ENCODE measurements at places on chromosomes 12 and 14. TPM values are rescaled to one million over a fixed set of nuclear protein-coding genes. Genes with fewer than 3 reads are reported as not detected.

The LRP1-AS gene
- total RNA-seq: not detected

GRCh38 chr12:116278279-116278626, 760 bp upstream of the MED13L start:
- no peaks in the 10 kb centered on the region for H3K27me3 ChIP-seq
- DNase-seq: no peak
- peak overlapping the region; percentile 70 for H3K27ac ChIP-seq

GRCh38 chr14:91342206-91342760, 75.3 kb downstream of the CCDC88C start:
- no peaks in the 10 kb centered on the region for H3K36me3 ChIP-seq
- no peaks in the 10 kb centered on the region for H3K4me1 ChIP-seq
- DNase-seq: no peak
- H3K27me3 ChIP-seq: no peaks in the 10 kb centered on the region

The KIF5A gene
- total RNA-seq: 0.43 TPM

DNA sequence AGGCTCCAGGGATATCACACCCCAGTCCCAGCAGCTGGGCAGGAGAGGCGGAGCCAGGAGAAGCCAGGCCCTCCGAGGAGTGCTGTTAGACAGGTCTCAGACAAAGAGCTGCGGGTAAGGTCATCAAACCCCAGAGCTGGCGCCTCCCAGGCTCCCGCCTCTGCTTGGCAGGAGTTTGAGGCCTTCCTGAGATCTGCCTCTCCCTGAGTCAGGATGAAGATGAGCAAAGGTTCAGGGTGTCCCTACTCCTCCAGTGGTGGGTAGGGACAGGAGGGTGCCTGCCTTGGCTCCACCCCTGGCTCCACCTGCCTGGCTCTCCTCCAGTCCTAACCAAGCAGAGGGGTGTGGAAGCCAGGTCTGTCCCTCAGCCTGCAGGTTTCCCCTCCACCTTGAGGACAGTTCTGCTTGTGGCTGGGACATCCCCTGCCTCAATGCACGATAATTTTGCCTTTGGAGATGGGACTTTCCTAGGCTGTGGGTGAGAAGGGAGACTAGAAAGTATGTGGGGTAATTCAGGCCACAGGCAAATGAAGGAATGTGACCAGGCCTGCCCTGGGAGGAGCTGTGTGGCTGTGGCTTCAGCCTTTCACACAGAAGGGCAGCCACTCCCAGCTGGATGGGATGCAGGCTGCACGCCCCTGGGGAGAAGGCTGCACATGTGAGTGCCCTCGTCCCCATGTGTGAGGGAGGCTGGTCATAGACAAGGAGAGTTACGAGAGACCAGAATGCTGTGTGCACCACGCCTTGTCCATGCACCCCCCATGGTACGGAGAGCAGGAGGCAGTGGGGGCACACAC, 2.2 kb downstream of the PLEKHG6 start:
- H3K27me3 ChIP-seq: no peaks in the 10 kb centered on the region
- no peak for DNase-seq
- H3K4me1 ChIP-seq: peaks cover 23% of the 10 kb centered on the region
- no peak overlapping the region for H3K4me3 ChIP-seq
- peak overlapping the region; percentile 66 for H3K27ac ChIP-seq
- no peaks in the 10 kb centered on the region for H3K36me3 ChIP-seq

DNA sequence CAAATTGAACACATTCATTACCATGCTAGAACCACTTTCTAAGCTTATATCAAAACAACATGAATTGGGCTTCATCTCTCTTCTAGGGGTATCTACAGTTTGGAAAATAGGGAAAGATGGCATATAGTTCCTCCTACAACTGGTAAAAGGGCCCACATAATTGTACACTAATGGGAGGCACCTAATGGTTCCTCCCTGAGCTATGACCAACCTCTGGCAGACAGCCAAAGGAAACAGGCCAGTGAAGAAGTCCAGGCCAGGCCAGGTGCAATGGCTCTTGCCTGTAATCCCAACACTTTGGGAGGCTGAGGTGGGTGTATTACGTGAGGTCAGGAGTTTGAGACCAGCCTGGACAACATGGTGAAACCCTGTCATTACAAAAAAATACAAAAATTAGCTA, 23.2 kb upstream of the APOF start:
- H3K27me3 ChIP-seq: peaks cover 4% of the 10 kb centered on the region
- no peak for DNase-seq
- no peak overlapping the region for H3K27ac ChIP-seq
- no peaks in the 10 kb centered on the region for H3K36me3 ChIP-seq

The CBLN3 gene
- 6.1 TPM for total RNA-seq

- peaks cover 30% of the 10 kb centered on the region for H3K4me1 ChIP-seq
- no peak overlapping the region for H3K27ac ChIP-seq
- no peak for DNase-seq
- no peaks in the 10 kb centered on the region for H3K27me3 ChIP-seq
- H3K4me3 ChIP-seq: no peak overlapping the region
Measured at GRCh38 chr12:11576104-11576503, 73.4 kb upstream of the ETV6 start.

- peak overlapping the region; percentile 100 for H3K4me3 ChIP-seq
- DNase-seq: no peak
- no peaks in the 10 kb centered on the region for H3K27me3 ChIP-seq
- H3K36me3 ChIP-seq: peaks cover 21% of the 10 kb centered on the region
- peaks cover 47% of the 10 kb centered on the region for H3K4me1 ChIP-seq
Measured at GRCh38 chr12:108561852-108562347, 496 bp upstream of the ISCU start.
